ENCODE measurements at places on chromosomes 3 and 15.

DNA sequence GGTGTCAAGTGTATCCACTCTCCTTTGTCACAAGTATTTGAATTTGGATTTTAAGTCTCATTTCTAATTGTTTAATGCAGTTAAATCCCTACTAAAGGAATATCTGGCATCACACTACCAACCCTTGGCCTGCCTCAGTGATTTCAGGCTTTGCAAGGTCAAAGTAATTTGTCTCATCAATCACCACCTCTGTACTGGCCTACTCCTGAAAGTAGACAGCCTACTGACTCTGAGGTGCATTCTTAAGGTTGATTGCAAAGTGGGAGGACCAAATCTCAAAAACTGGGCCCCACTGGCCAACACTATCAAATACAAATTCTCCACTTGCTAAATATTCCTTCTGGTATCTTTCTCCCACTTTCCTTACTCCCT, 851 bp upstream of the TEX55 start:
- DNase-seq = no peak

DNA sequence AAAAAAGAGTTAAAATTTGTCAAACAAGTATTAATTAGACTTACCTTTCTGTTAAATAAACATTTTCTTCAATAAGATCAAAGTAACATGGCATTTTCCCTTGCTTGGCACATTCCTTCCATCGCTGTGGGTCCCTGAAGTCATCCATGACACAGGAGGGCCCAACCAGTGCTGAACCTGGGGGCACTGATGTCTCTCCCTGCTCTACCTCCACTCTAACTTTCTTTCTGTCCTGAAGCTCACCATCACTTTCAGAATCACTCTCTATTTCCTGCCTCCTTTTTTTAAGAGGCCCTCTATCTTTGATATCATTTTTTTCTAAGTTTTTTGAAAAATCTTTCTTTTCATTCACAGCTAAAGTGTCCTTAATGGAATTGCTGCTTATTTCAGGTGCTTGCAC, 43.8 kb downstream of the SETD2 start:
- DNase-seq = no peak

- DNase-seq = no peak
These were observed 136.5 kb downstream of the ZNF621 start for GRCh38 chr3:40661284-40661683.

DNA sequence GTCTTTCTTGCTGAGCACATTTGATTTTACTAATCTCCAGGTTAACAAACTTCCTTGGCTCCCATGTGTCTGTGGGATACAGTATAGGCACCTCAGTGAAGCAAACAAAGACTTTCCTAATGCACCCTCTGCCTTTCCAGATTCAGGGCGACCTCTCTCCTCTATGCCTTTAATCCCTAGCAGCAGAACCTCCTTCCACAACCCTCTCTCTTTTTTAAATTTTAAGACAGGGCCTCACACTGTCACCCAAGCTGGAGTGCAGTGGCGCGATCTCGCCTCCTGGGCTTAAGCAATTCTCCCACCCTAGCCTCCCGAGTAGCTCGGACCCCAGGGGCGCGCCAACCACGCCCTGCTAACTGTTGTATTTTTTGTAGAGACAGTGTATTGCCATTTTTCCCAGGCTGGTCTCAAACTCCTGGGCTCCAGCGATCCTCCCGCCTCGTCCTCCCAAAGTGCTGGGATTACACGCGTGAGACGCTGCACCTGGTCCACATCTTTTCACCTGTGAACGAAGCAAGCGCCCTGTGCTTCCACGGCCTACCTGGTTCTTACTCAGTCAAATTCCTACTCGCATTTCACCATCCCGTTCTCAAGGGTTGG, 1.7 kb upstream of the HACD3 start:
- no peak for DNase-seq

DNA sequence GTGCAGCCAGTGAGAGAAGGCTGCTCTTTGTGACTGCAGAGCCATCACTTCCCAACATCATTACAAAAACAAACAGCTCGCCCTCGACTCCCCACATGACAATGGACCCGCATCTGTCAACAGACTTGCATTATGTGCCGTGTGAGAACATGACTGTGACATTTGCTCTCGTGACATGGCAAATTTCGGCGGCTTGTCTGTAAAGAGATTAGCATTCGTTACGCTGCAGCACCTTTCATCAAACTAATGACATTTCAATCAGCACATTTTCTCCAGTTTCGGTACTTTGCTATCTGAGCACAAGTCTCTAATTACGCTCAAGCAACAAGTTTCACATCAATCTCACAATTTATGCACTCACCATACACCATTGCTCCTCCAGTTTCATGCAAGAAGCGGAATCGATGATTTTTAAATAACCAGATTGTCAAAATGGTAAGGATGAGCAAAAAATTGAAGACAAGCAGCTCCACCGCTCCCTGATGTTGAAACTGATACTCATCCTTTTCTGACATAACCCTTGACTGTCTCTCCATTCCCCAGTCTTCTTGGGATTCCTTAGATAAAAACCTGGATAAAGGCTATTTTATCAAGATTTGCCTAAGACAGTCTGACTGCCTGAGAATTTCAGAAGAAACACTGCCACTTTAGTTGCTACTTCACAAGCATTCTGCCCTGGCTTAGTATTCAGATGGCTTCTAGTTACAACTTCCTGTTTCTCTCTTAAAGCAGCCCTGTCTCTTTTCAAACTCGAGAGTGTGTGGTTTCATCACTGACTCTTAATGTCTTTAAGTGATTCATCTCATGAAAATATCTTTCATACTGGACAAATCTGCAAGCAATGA, at the start of gene SLC9A9:
TSS of gene SLC9A9 (minus strand) at position 682 of the 845 bp plus-strand sequence. CDS start at position 536, 146 bp downstream.
- no peak for DNase-seq

DNA sequence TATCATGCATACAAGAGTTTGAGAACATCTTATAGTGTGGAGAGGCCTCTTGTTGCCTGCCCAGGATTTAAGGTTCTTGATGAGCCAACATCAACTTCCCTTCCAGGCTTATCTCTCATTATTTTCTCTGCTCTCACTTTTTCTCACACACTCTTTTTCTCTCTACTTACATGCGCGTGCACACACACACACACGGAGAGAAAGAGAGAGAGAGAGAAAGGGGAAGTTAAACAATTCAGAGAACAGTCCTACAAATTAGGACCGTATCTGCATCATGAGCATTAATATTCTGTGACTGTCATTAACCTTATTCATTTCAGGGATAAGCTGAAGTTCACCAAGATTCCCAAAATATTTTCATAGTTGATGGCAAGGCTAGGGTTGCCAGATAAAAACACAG, 269.0 kb downstream of the ZNF621 start:
- no peak for DNase-seq

- DNase-seq = peak; percentile 85
These were observed 455.3 kb upstream of the NR2F2 start for GRCh38 chr15:95875121-95875643.

- no peak for DNase-seq
These were observed 250.2 kb upstream of the ATP10A start for GRCh38 chr15:26113296-26113695.

DNA sequence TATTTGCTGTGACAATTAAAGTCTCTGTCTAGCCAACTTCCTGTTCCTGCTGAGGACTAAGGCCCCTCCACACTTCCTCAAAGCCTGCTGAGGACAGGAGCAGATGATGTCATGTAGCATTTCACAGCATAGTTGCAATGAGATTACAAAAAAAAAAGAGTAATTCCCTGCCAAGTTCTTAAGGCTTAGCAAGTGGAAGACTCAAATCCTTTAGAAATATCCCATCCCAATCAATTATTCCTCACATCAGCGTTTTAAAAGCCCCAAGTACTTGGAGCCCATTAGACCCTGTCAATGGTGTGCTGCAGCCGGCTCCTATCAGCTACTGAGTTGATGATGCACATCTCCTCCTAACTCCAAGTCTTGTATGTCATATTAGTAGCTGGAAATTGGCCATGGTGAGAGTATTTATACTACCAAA, 51.7 kb downstream of the TRANK1 start:
- DNase-seq = peak; percentile 66

- DNase-seq = no peak
These were observed 340.8 kb upstream of the CTDSPL start for GRCh38 chr3:37520907-37521341.

DNA sequence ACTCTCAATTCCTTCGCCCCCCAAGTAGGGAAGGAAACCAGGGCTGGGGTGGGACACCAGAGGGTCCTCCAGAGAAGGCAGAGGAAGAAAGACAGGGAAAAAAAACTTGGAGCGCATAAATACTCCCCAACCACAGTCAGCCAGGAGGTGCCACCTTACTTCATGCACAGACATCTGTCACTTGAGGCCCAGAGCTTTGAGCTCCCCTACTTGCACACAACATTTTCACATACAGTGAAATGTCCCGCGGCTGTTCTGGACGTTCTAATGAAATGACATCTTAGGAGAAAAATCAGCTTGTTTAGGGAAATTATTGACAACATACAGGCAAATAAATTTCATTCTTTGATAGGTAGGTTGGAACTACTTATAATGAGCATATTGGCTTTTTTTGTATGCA, 113.0 kb downstream of the LIPC start:
- no peak for DNase-seq

DNA sequence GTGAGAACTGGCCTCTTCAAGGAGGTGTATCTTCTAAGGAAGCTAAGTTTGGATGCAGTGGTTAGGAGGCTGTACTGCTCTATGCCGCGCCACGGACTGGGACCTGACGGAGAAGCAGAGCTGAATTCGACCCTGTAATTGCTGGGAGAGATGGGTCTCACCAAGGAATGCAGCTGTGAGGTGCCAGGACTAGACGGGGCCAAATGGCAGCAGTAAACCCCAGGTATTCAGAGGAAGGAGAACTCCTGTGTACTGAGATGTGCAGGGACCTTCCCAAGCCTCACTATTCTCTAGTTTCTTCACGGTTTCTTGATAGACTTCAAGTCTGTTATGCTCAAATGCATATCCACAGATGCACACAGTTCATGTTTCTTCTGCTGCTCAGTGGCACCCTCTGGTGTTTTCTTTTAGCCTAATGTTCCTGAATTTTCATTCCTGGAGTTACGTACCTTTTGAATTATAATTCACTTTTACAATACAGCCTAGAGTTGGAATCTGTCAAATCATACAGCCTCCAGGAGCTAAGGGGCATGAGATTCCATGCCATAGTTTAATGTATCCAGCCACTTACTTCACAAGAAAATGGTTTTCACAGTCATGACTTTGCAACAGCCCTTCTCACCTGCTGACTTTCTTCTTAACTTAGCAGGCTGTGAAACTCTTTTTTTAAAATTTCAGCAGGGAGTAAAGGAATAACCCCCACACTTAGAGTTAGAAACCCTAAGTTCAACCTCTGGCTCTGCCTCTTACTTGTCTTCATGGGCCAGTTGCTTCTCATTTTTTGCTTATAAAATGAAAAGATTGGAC, 61.8 kb downstream of the GLDN start:
- DNase-seq = no peak

GRCh38 chr3:14435175-14436014, 33.0 kb downstream of the SLC6A6 start:
- DNase-seq = no peak

- peak; percentile 68 for DNase-seq
These were observed 4.9 kb upstream of the SLC6A6 start for GRCh38 chr3:14397531-14397930.

DNA sequence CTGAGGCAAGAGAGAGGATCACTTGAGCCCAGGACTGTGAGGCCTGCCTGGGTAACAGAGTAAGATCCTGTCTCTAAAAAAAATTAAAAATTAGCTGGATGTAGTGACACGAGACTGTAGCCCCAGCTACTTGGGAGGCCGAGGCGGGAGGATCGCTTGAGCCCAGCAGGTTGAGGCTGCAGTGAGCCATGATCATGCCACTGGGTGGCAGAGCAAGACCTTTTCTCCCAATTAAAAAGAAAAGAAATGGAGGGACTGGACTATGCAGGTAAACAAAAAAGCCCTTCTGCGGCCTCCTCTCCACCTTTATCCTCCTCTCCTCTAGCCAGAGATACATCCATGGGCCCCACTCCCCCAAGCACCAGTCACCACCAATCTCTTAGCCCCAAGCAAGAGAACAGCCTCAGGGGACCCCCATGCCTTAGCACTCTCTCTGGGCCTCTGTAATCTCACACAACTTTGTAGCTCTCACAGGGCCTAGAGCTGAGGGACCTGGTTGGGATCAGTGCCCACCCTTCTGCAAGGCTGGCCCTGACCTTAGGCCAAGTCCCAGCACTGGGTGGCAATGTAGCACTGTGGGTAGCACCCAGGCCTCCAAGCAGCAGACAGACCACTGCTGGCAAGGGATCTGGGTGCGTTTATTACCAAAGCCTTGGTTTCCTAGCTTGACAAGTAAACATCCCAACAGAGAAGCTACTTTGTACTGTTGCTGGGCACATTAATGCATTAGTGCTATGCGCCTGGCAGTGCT, 43.4 kb downstream of the FAM174B start:
- no peak for DNase-seq

DNA sequence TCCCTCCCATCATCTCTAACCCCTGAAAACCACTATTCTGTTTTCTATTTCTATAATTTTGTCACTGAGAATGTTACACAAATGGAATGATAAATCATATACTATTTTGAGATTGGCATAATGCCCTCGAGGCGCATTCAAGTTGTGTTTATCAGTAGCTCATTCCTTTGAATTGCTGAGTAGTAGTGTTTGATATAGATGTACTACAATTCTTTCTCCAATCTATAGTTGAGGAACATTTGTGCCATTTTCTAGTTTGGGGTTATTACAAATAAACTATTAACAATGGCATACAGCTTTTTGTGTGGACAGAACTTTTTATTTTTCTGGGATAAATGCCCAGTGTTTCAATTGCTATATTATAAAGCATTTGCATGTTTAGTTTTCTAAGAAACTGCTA, 86.0 kb downstream of the CCR1 start:
- DNase-seq = no peak

DNA sequence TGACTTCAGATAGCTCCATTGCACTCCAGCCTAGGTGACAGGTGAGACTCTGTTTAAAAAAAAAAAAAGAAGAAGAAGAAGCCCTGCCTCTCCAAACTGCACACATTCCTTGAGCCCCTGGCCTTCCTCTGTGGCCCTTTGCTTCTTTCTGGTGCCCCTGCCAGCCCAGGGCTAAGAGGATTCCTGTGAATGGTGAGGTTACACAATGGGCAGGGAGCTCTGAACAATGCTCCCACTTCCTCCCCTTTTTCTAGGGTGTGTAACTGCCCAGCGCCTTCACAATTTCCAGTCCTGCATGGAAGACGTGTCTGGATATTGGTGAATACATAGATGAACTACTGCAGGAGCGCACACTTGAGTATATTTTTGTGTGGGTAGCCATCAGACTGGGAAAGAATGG, 3.6 kb upstream of the AMOTL2 start:
- DNase-seq = no peak

DNA sequence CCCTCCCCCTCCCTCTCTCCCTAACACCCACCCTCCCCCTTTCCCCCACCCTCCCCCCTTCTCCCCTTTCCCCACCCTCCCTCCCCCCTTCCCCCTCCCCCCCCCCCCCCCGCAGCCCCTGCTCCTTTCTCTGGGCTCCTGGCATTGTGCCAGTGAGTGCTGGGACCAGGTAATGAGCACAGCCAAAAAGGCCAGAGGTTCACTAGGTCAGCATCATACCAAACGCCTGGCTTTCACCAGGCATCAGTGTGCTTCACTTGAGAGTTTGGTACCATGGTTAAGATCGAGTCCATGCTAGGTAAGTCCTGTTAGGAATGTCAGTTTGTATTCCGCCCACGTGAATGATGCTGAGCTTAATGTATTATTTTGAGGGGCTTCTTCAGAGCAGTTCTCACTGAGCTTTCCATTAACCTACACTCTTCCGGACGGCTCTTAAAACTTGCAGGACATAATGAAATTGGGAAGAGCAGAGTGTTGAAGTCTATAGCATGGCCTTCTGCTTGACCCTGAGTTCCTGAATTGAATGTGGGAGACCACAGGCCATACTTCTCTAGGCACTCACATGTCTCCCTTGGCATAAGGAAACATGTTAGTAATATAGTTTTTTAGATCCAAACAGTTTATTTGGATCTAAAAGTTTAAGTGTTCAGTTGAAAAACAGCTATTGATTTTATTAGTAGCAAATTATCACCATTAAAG, 45.6 kb downstream of the SENP2 start:
- DNase-seq = no peak
